ENCODE measurements at places on chromosomes 7 and 10.

DNA sequence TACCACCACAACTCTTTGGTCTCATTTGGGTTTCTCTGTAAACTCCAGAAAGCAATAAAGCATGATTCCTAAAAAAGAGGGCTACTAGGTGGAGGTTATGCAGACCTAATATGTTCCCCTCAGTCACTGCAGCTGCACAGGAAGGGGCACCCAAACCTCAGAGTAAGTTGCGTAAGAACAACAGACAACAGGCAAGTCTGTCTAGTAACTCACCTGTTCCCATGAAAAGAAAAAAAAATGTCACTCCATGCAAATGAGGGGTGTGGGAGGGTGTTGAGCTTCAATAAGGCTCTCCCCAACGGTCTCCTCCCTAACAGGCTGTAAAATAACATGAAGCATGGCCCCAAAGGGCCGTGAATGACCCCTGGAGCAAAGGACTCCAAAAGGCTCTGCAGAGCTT, 461.4 kb downstream of the KCNMA1 start:
- no peak for DNase-seq

- no peak for DNase-seq
Observed at GRCh38 chr7:112547916-112548315, 67.1 kb downstream of the LSMEM1 start.

DNA sequence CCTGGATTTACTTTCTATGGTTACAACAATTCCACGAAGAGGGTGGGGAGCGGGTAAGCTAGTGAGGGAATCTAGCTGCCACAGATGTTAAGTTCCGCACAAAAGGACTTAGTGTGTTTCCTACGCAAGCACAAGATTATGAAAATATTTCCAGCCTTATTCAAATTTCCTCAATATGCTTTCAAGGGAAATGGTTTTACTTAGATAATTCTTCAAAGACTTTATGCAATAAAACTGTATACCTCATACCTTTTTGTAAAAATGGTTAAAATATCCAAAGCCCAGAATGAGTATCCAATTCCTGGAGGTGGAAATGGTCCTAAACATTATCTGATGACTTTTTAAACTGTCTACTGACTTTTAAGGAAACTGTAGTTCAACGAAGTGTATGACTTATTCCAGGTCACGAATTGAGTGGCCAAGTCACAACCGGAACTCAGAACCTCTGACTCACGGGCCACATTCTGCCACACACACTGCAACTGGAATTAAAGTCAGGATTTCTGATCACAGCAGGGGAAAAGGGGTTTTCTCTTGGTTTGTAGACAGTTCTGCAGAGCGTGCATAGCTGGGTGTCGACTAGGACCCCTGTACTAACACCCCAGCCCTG, 20.2 kb upstream of the INSIG1 start:
- DNase-seq, result no peak

DNA sequence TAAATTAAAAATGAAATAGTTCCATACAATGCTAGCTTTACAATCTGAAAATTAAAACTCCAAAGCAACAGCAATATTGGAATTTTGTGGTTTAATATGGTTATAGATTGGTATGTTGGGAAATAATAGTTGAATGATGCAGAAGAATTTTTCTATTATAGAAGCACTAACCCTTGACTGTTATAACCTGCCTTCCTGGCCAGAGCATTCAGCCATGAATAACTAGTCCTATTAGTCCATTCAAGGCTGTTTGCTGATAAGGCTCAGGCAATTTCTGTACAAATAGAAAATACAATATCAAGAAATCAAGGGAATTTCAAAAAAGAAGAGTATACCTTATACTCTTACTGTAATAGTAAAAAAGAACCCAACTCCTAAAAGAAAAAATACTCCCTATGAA, 101.6 kb upstream of the SP4 start:
- no peak for DNase-seq

DNA sequence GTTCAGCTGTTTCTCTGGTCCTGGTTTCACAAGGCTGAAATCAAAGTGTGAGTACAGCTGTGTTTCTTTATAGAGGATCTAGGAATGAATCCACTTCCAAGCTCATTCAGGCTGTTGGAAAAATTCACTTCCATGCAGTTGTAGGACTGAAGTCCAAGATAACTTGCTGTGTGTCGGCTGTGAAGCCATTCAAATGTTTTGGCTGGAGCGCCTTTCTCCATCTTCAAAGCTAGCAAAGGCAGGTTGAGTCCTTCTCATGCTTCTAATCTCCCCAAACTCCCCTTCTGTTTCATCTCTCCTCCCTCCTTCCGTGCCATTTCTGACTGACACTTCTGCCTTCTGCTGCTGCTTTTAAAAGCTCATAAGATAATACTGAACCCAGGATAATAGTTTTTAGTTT, 1195.4 kb upstream of the LRRN3 start:
- DNase-seq, result no peak

- DNase-seq, result no peak
Observed at GRCh38 chr7:29372351-29373090, 177.9 kb downstream of the CHN2 start.

- DNase-seq, result peak; percentile 93
Observed at GRCh38 chr7:1555813-1556543, at the start of gene TMEM184A. Gene TMEM184A (minus strand): TSS chr7:1556205. CDS start chr7:1555484, 721 bp downstream.

- no peak for DNase-seq
Observed at GRCh38 chr10:19451937-19452336, 364.3 kb upstream of the PLXDC2 start.

DNA sequence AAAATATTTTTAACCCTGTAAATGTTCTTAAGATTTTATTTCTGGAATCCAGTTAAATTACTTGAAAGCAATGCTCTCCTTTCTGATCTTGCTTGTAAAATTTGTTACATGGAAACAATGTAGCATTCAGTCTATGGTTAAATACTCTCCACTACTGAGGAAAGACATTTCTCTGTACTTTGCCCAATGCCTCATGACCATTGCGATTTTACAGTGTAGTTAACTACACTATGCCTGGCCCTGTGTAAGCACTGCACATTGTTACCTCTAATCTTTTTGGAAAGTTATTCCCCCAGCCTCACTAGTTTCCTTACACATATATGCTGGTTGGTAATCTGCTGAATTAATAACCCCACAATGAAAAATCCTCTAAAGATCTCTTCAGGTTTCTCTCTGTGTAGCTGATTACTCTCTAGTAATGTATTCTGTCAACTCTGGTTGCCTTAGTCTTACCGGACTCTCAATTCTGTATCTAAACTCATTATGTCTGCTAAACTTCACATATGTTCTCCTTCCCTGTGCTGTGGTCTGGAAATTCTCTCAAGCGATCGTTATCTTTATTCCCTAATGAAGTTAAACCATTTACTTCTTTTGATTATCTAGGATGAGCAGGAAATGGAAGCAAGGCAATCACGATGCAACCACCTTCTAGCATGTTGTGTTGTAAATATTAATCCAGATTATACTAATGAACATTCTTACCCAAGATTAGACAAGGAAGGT, 58.7 kb upstream of the TMEM106B start:
- no peak for DNase-seq

GRCh38 chr10:4813023-4813422, 13.0 kb upstream of the AKR1E2 start:
- no peak for DNase-seq

DNA sequence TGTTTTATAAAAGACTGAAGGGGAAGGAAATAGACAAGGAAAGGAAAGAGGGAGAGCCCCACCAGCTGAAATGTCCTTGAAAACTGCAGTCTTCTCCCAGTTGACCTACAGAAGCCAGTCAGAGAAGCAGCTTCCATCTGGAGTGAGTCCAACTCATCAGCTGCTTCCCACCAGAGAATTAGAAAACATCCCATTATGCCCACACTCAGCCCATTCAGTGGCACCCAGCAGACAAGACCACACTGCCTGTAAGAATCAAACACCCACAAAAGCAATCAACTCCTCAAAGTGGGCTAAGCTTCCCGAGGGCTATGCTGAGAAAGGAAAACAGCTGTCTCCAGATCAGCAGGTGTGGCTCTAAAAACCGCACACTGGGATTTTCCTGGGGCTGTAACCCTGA, 29.6 kb upstream of the TMEM213 start:
- DNase-seq, result no peak

GRCh38 chr10:11207560-11207844, 189.8 kb downstream of the CELF2 start:
- no peak for DNase-seq

GRCh38 chr7:150686030-150686631, 625 bp downstream of the GIMAP2 start:
- no peak for DNase-seq

- no peak for DNase-seq
Observed at GRCh38 chr7:27873981-27874957, 134.3 kb downstream of the TAX1BP1 start.

GRCh38 chr10:30830315-30831230, 201.0 kb upstream of the LYZL2 start:
- no peak for DNase-seq

DNA sequence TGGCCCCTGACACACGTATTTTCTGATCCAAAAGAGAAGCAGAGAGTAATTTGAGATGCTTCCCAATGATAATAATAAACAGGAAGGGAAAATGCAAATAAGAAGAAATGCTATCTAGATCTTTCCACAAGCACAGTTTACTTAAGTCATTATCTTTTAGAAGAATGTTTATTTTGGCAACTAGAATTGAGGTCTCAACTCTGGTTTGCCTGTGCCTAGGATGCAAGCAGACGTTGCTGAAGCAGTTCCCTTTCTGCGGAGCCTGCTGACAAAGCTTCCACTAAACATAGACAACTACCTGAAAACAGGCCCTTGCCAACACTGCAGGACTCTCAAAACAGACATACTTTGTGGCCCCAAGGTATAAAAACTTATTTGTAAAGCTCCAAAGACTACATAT, 315.8 kb upstream of the POM121L12 start:
- no peak for DNase-seq

DNA sequence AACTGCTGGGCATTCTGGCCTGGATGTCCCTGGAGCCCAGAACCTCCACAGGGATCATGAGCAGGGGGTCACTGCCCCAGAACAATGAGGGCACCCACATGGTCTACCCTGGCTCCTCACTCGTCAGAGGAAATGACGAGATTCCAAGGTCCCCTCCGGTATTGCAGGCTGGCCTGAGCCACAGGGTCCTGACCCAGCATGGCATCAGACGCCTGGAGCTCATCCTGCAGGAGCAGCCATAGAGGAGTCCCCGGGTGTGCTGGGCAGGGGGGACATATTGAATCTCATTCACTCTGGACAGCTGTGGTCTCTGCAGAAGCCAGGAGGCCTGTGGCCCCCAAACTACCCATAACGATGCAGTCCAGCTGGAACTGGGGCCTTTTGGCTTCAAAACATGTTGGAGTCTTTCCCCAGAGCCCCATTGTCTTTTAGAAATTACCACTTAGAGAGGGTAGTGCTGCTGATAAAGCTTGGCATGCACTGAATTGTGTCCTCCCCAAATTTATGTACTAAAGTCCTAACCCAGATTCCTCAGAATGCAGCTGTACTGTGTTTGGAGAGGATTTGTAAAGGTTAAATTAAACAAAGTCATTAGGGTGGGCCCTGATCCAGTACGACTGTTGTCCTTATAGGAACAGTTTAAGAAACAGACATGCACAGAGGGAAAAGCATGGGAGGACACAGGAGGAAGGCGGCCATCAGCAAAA, 27.7 kb downstream of the ANXA8 start:
- DNase-seq, result no peak

DNA sequence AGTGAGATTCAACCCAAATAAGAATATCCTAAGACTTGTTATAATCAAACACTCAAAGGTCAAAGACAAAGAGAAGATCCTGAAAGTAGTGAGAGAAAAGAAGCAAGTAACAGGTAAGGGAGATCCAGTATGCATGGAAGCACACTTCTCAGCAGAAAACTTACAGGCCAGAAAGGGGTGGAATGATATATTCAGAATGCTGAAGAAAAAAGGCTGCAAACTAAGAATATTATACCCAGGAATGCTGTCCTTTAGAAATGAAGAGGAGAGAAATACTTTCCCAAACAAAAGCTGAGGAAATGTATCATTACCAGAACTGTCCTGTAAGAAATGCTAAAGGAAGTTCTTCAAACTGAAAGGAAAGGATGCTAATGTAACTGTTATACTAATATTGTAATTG, 12.6 kb upstream of the ZNF746 start:
- no peak for DNase-seq

- no peak for DNase-seq
Observed at GRCh38 chr7:115410434-115410820, 488.5 kb downstream of the MDFIC start.

DNA sequence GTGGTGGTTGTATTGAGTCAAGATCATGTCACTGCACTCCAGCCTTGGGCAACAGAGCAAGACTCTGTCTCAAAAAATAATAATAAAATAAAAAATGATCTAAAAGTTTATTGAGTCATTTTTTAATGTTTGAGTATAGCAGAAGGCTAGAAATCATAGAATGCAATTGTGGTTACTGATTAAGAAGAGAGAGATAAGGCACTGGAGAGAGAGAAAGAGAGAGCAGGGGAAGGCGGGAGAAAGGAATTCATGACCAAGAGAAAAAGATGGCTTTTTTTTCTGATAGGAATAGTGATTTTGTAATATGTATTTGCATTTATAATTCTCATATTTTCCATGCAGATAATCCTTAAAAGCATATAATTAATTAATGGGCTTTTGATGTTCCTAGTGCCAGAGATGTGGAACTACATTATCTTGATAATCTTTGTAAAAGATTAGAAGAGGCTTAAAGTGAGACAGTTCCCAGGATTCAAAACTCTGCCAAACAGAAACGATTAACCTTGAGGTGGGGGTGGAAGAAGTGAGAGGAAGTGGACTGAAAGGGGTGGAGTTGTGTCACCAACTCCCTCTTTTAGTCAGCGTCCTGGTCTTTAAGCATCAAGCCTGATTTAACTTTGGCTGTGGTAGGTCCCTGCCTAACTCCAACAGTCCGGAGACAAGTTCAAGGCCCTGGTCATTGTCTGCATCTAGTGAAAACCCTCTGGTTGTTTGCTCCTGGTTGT, 76.2 kb downstream of the CHN2 start:
- DNase-seq, result no peak

DNA sequence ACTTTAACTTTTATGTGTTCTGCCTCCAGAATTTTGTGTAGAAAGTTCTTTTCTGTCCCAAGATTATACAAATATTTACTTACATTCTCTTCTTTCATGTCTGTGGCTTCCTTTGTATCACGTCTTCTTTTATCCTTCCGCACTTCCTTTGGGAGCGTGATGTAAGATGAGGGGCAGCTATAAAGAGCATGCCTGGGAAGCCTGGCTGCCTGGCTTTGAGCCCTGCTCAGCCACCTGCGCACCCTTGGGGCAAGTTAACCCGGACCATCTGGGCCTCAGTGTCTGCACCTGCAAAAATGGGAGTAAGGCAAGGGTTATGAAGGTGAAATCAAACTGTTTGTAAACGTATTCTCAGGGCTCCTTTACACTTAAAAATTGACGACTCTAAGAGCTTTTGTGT, 25.2 kb downstream of the PALD1 start:
- no peak for DNase-seq

GRCh38 chr7:112481833-112482670, 1.3 kb downstream of the LSMEM1 start:
- no peak for DNase-seq

GRCh38 chr7:92768501-92769393, 67.6 kb downstream of the CDK6 start:
- DNase-seq, result no peak

DNA sequence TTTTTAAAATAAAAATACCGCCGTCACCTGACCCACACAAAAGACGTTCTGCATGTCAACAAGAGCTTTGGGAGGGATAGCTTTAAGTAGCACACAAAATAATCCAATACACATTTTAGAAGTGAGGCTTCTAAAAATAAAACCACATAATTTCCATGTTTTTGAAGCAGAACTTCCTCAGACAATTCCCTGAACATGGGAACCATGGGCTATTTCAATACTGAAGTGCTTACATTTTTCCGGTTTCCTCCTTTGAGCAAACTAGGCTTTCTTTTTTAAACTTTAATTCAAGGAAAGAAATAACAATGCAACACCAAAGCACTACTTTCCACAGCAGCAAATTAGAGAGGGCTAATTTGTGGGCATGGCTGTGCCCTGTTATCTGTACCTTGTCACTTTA, 59.9 kb downstream of the ELMO1 start:
- DNase-seq, result no peak

All from D721Med (cell line).